ENCODE measurements at places on chromosomes 1 and 21. TPM values are rescaled to one million over a fixed set of nuclear protein-coding genes. Genes with fewer than 3 reads are reported as not detected.

DNA sequence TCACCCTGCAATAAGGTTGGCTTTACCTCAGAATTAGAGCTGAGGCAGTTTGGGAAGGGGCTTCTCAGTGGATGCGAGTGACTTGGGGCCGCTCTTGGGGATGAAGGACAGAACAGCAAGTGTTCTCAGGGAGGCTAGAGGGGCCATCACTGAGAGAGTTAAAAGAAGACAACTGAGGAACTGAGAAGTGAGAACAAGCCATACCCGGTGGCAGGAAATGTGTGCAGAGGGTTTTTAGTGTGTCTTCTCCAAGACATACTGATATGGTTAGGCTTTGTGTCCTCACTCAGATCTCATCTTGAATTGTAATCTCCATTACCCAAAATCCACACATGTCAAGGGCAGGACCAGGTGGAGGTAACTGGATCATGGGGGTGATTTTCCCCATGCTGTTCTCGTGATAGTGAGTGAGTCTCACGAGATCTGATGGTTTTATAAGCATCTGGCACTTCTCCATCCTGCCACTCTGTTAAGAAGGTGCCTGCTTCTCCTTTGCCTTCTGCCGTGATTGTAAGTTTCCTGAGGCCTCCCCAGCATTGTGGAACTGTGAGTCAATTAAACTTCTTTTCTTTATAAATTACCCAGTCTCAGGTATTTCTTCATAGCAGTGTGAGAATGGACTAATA is 75.8 kb downstream of the PCBP3 start:
- no peak for DNase-seq

DNA sequence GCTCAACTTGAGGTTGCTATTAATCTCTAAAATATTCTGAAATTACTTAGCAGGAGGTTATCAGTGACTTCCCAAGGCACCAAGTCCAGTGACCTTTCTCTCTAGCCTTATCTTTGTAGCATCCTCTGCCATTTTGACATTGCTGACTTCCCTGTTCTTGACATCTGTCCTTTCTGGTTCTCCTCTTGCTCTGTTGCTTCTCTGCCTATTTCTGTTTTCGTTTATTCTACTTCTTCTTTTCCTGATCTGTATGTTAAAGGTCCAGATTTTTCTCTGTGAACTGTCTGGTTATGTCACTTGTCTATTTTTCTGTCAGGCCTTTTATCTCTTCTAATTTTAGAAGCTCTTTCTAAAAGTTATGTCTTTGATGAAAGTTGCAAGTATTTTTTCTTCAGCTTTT is 178.8 kb downstream of the VPS13D start:
- DNase-seq, result no peak

DNA sequence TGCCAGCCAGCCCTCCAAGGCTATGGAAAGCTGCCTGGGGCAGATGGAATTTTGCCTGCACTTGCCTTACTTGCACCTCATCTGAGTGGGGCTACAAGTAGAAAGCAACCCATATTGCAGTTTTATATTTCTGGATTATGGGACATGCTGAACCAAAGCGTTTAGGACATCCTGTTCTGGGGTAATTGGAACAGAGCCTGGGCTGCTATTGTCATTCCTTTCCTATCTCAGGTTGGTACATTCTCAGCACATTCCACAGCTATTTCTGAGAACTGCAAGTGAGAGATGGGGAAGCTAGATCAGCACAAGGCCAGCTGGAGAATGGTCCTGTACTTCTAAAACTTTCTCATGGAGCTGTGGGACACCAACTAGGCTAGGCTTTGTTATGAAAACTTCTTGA is 713.8 kb downstream of the KCNT2 start:
- DNase-seq, result no peak

DNA sequence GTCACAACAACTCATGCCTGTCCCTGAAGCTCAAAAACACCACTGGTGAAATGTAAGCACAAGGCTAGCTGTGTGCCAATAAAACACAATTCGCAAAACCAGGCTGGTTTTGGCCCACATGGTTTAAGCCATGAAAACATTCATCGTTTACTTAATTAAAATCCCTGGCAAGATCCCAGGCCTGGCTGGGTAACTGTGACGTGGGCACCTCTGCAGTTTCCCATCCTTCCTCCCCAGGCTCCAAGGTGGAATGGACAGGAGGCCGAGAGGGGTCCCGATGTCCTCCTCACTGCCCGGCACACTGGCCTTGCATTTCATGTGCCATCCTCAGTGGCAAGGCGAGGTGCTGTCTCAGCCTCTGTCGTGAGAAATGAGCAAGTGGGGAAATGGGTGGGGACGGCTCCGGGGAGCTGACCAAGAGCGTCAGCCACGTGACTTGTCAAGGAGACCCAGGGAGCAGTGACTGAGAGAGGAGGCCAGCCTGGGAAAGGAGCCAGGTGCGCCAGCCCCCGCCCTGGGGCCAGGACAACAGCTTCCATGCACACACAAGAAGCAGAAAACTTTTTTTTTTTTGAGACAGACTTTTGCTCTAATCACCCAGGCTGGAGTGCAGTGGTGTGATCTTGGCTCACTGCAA is 153.1 kb upstream of the RAB4A start:
- DNase-seq, result peak; percentile 79

- DNase-seq, result no peak
Observed at GRCh38 chr1:16174261-16174868, 18.5 kb upstream of the EPHA2 start.

GRCh38 chr21:45618846-45619485 is 24.6 kb upstream of the PCBP3 start:
- DNase-seq, result no peak

- DNase-seq, result no peak
Observed at GRCh38 chr1:42880384-42880783, 34.0 kb downstream of the ZNF691 start.

DNA sequence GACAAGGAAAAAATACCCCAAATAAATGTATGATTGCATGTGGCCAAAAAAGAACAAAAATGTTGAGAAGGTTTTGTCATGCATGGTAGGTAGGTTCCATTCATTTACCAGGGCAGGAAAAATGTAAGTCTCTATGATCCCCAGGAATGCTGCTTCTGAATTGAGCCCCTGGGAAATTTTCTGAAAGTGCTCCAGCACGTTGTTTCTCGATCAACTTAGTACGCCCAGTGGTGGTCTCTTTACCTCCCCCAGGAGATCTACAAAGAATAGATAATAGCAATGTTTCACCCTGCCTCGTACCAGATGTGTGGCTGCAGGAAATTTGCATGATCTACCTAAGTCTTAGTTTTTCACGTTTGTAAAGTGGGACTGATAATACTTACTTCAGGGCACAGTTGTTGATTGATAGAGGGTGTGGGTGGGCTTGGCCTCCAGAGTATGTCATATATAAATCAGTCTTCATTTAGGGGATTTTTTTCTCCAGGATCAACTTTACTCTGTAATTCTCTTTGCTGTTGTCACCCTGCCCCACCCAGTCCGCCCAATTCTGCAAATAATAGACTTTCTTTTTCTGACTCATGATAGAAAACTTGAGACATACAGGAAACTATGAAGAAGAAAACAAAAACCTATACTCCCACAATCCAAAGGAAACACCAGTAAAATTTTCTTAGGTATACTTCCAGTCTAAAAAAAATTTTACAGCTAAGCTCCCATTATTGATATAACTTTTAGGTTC is 462.0 kb upstream of the RUNX1 start:
- DNase-seq, result no peak

DNA sequence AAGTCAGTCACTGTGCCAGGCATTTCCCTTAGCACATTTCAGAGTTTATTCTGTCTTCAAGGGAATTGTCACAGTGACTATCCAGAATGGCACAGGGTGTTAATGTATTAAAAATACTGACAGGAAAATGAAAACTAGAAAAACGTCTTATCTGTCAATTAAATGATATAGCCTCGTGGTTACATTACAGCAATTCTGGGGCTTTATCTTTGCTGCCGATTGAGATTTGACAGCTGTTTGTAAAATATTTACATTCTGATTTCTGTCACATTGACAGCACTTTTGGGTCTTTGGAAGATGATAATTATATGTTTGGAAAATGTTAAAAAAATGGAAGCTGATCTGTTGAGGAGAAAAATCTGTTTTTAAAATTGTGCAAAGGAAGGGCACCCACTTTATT is 250.0 kb downstream of the CHRM3 start:
- no peak for DNase-seq

DNA sequence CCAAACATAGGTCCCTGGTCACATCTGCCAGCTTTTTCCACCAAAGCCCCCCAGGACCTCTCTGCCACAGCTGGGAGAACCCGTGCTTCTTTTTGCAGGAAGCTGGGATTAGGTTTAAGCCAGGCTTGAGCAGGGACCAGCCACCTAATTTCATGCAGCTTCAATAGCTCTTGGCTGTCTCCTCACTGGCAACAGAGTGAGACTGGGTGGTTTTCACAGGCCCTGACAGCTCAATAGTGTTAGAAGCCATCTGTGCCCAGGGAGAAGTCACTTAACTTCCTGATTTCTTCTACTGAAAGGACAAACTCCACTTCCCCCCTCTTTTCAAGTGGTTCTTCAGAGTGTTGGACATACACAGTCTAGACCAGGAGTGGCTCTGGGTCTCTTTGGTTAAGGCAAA is 20.4 kb upstream of the SRSF4 start:
- DNase-seq, result no peak

- DNase-seq, result no peak
Observed at GRCh38 chr1:3944578-3945125, 44.6 kb upstream of the C1orf174 start.

GRCh38 chr1:27361044-27361402 is 5.7 kb downstream of the MAP3K6 start:
- DNase-seq, result no peak

DNA sequence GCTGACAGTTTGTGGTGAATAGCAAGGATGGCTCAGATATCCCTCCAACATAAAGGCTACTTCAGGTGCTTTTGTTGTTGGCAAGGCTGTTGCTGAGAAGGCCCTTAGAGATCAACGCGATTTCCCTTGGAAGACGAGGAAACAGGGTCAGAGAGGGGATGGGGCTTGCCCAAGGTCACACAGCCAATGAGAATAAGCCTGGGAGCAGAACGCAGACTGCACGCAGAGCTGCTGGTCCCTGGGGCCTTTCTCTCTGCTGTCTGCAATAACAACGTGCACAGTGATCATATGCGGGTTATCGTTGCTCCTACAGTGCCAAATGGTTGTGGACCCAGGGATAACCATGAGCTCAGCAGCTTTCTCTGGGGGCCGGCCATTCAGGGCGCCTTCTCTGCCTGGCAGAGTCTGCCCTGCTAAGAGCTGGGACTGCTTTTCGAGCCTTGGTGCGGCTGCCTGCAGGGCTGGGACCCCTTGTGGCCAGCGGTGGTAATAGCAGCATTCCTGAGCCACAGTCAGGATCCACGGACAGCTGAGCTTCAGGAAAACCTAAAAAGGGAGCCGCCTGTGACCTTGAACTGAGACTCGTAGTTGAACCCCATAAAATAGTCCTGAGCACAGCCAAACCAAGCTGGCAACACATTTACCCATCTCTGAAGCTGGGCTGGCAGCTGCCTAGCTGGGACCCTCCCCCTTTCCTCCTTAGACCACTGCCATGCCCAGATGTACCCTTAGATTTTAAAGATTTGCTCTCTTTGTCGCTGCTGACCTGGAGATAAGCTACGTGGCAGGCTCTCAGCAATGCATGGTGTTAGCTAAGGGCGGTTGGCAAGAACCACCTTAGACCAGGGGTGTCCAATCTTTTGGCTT is 39.8 kb downstream of the HTR6 start:
- peak; percentile 73 for DNase-seq

DNA sequence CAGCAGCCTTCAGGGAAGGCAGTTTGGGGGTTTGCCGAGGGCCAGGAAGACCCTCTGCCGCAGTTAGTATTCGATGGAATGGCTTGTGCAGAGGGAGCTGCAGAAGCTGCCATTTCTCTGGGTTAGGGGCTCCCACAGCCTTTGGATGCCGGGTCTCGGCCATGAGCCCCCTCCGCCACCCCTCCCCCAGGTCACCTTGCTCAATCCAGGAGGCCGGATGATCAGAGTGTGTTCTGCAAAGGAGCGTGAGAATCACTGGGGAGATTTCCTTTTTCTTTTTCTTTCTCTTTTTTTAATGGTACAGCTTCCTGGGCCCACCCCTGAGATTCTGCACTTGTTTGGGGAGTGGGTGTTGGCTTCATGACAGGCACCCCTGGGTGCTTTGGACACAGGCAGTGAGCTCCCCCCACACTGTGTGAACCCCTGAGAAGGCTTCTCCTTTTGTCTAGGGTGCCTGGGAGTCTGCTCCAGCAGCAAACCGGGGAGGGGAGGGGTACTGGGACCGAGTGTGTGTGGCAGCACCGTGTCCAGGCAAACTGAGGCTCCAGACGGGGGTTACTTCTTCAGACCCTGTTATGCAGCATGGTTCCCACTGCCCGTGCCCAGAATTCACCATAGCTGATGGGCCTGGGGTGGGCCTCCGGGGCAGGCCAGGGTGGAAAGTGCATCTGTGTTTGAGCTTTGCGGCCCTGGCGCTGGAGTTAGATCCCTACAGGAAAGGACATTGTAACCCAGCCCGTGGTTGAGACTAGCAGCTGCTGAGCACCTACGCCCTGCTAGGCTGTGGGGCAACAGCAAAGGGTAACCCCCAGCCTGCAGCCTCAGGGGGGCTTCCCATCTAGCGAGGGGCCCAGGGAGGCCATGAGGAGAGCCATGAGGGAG is 18.5 kb downstream of the TNFRSF1B start:
- no peak for DNase-seq

- no peak for DNase-seq
Observed at GRCh38 chr1:110588991-110589390, 17.2 kb downstream of the KCNA2 start.

DNA sequence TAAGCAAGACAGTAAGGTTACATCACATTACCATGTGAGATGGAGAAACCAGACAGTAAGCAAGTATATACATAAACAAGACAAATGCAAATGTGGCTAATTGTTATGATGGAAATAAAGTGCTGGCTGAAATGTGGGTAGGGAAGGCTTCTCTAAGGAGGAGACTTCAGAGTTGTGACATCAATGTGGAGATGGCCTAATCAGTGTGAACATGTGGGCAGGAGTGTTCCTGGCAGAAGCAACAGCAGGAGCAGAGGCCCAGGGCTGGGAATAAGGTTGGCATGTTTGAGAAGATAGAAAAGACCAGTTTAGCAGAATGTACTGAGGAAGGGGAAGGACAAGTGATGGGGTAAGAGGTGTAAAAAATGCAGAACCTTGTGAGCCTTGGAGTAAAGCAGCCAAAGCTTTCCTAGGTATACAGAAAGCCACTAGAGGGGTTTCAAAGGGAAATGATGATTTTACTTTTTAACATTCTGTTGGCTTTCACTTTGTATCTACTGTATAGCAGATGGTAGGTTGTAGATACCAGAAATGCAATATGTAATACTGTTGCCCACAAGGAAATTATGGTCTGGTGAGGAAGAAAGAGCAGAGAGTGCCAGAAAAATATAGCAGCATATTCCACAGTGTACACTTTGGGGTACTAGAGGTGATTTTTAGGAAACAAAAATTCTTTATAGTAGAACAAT is 197.4 kb downstream of the FGGY start:
- no peak for DNase-seq

MX1 gene
- 11.0 TPM for total RNA-seq

HIVEP3 gene
- total RNA-seq, result 6.5 TPM

SLAMF6 gene
- total RNA-seq, result 0.46 TPM

LBR gene
- 19.0 TPM for total RNA-seq

MLLT11 gene
- 4.9 TPM for total RNA-seq

KCNA3 gene
- 0.38 TPM for total RNA-seq

CFAP107 gene
- not detected for total RNA-seq

THEMIS2 gene
- total RNA-seq, result 6.3 TPM

All from Right ventricle myocardium inferior (tissue), 1 donor.